Activated CD4-positive, alpha-beta T cell treated with anti-CD3 and anti-CD28 coated beads, Interleukin-2, amount 10 ng/mL, durations not matched to agents 7 days and 5 days (primary cell): ENCODE measurements at places on chromosomes 1 and 21. TPM values are rescaled to one million over a fixed set of nuclear protein-coding genes. Genes with fewer than 3 reads are reported as not detected.
A peak's percentile ranks its signal among the peaks of the same experiment; 100 is the strongest.

GRCh38 chr21:37700641-37701202 is 215.5 kb downstream of the KCNJ6 start:
- H3K27ac ChIP-seq, result no peak overlapping the region
- DNase-seq, result peak; percentile 32
- no peak overlapping the region for H3K4me3 ChIP-seq
- H3K36me3 ChIP-seq, result no peaks in the 10 kb centered on the region
- H3K4me1 ChIP-seq, result no peaks in the 10 kb centered on the region
- peaks cover 3% of the 10 kb centered on the region for H3K27me3 ChIP-seq

- DNase-seq, result no peak
- no peaks in the 10 kb centered on the region for H3K36me3 ChIP-seq
- no peak overlapping the region for H3K27ac ChIP-seq
- peaks cover 4% of the 10 kb centered on the region for H3K4me1 ChIP-seq
These were observed 111.9 kb upstream of the C1orf105 start for GRCh38 chr1:172308577-172308976.

DNA sequence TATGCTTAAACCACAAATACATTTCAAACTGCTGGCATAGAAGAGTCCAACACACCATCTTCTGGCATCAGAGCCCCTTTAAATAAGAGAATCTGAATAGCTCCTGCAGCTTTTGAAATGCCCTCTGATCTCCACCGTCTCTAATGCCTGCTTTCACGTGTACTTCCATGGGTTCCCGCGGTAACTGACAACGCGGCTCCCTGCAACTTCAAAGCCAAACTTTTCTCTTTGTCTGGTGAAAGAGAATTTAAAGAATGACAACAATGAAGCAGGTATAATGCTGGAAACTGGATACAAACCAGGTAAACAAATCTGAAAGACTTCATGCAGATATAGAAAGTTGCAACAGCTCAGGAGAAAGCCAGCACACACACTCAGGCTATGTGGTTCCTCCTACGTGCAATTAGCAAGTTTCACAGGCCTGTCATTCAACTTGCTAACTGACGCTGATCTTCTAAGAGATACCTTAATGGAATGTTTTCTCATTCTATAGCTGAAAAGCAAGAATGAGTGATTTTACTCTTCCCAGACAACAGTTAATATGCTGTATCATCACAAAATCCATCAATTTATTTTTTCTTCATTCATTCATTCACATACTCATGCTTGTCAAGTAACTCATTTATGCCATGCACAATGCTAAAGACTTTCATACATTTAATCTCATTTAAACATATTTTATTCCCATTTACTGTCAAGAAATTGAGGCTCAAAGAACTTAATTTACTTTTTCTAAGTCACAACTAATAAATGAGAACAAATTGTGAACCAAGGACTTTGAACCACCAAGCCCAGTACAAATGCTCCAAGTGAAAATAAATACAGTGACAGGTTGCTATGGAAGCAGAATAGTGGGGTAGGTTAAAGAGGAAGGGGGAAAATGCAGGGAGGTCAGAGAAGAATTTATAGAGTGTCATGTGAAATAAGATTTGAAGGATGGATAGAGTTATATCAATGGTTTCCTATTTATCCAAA is 202.7 kb upstream of the SNX7 start:
- no peaks in the 10 kb centered on the region for H3K4me1 ChIP-seq
- no peak for DNase-seq
- H3K4me3 ChIP-seq, result no peak overlapping the region
- peaks cover 4% of the 10 kb centered on the region for H3K27me3 ChIP-seq
- no peak overlapping the region for H3K27ac ChIP-seq

GRCh38 chr1:111597426-111597825 is 22.2 kb upstream of the RAP1A start:
- peaks cover 12% of the 10 kb centered on the region for H3K36me3 ChIP-seq
- peak overlapping the region; percentile 31 for H3K27ac ChIP-seq
- H3K4me3 ChIP-seq, result no peak overlapping the region
- peaks cover 95% of the 10 kb centered on the region for H3K4me1 ChIP-seq
- no peak for DNase-seq

- H3K4me3 ChIP-seq, result no peak overlapping the region
- peaks cover 14% of the 10 kb centered on the region for H3K36me3 ChIP-seq
- DNase-seq, result no peak
- H3K27ac ChIP-seq, result peak overlapping the region; percentile 94
- H3K4me1 ChIP-seq, result peaks cover 83% of the 10 kb centered on the region
These were observed 166.9 kb downstream of the TOMM20 start for GRCh38 chr1:234961456-234962339.

DNA sequence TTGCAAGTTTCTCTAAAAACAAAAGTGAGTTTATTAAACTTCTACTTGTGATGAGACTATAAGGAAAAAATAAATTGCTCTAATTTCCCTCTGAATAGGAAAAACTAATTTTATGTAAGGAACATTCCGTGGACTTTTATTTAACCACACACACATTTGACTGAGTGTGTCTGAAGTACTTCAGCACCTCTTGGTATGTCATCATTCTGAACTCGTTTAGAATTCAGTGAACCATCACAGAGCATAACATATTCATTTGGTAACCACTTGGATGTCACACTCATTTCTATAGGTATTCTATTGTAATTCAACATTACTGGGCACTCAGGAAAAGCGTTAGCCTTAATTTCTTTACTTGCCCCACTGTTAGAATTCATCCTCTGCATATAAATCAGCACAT is 79.1 kb downstream of the RGS21 start:
- no peaks in the 10 kb centered on the region for H3K27me3 ChIP-seq
- DNase-seq, result no peak
- H3K36me3 ChIP-seq, result no peaks in the 10 kb centered on the region
- no peaks in the 10 kb centered on the region for H3K4me1 ChIP-seq
- no peak overlapping the region for H3K27ac ChIP-seq
- H3K4me3 ChIP-seq, result no peak overlapping the region

DNA sequence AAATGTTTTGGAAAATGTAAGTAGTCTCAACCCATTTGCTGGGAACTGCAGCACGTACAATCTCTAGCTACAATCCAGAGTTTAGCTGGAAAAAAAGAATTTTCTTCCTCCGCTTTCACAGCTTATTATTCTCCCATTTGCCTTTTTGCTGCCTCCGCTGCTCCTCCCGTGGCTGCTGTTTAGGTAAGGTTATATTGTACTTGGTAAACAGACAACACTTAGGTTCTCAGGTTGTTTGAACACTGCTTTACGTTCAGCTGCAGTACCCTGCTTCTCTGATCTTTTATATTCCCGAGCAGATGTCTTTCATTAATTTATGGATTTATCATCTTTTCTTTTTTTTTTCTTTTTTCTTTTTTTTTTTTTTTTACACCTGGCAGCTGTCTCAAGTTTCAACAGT is 14.3 kb downstream of the PROX1 start:
- DNase-seq, result no peak
- peaks cover 8% of the 10 kb centered on the region for H3K27me3 ChIP-seq
- no peaks in the 10 kb centered on the region for H3K4me1 ChIP-seq
- H3K4me3 ChIP-seq, result no peak overlapping the region
- H3K27ac ChIP-seq, result no peak overlapping the region
- no peaks in the 10 kb centered on the region for H3K36me3 ChIP-seq

ZFP69B gene
- total RNA-seq, result 3.0 TPM
